ENCODE measurements at places on chromosomes 7 and 10. TPM values are rescaled to one million over a fixed set of nuclear protein-coding genes. Genes with fewer than 3 reads are reported as not detected.

DNA sequence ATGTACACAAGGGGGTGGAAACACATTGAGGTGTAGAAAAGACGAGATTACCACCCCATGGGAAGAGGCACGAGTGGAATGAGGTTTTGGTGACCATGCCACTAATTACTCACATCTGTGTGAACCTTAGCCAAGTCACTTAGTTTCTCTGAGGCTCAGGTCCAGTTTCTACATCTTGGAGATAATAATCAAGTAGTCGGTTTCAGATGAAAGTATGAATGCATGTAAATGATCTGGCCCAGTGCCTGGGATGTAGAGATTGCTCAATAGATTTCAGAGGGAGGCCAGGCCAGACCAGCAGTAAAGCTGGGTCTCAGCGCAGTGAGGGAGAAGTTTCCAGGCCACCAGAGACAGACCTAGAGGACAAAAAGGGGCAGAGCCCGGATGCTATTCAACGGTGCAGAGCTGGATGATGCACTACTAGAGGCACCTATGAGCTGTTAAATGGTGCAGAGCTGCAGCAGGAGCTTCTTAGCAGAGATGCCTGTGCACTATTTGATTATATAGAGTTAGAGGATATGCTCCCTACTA is 725.1 kb downstream of the GRID1 start:
- H3K4me1 ChIP-seq = no peaks in the 10 kb centered on the region
- no peaks in the 10 kb centered on the region for H3K36me3 ChIP-seq
- no peaks in the 10 kb centered on the region for H3K27me3 ChIP-seq
- no peak for DNase-seq
- H3K4me3 ChIP-seq = no peak overlapping the region
- no peak overlapping the region for H3K27ac ChIP-seq

DNA sequence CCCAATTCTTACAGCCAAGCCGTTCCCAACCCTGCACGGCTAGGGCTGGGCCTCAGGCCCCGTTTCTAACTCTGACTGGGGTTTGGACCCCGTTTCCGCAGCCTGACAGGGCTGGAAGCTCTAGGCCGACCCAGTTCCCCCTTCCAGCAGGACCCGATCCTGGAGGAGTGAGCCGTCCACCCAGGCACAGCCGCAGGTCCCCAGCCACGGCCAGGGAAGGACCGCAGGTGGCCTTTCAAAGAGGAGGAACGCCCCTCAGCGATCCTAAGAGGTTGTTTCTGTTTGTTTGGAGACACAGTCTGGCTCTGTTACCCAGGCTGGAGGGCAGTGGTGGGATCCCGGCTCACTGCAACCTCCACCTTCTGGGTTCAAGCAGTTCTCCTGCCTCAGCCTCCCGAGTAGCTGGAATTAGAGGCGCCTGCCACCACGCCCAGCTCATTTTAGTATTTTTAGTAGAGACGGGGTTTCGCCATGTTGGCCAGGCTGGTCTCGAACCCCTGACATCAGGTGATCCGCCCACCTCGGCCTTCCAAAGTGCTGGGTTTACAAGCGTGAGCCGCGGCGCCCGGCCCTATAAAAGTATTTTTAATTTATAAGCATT is 778 bp upstream of the GET4 start:
- peak overlapping the region; percentile 62 for H3K27ac ChIP-seq
- H3K4me1 ChIP-seq = peaks cover 49% of the 10 kb centered on the region
- no peaks in the 10 kb centered on the region for H3K27me3 ChIP-seq

- no peak overlapping the region for H3K27ac ChIP-seq
- H3K4me3 ChIP-seq = no peak overlapping the region
- DNase-seq = no peak
- H3K36me3 ChIP-seq = no peaks in the 10 kb centered on the region
Observed at GRCh38 chr10:111089293-111089692, 12.5 kb downstream of the ADRA2A start.

DNA sequence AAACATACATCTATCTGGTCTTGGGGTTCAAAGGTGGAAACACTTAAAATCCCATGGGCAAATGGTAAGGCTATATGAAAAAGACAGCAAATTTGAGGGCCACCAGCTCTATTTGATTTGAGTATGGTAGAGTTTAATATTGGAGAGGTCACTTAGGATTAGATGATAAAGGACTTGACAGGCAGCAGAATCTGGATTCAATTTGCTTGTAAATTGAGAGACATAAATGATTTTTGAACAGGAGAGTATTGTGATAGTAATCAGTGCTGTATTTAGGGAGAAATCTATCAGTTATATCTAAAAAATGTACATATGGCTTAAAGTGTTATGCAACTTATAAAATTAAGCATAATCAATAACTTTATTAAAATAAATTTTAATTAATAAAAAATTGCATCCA is 155.2 kb downstream of the SEMA3A start:
- H3K27ac ChIP-seq = no peak overlapping the region
- no peaks in the 10 kb centered on the region for H3K4me1 ChIP-seq
- H3K36me3 ChIP-seq = no peaks in the 10 kb centered on the region
- H3K4me3 ChIP-seq = no peak overlapping the region

- DNase-seq = no peak
- H3K36me3 ChIP-seq = no peaks in the 10 kb centered on the region
- no peak overlapping the region for H3K27ac ChIP-seq
- H3K4me1 ChIP-seq = no peaks in the 10 kb centered on the region
Observed at GRCh38 chr10:69303632-69304051, 25.3 kb downstream of the HK1 start.

DNA sequence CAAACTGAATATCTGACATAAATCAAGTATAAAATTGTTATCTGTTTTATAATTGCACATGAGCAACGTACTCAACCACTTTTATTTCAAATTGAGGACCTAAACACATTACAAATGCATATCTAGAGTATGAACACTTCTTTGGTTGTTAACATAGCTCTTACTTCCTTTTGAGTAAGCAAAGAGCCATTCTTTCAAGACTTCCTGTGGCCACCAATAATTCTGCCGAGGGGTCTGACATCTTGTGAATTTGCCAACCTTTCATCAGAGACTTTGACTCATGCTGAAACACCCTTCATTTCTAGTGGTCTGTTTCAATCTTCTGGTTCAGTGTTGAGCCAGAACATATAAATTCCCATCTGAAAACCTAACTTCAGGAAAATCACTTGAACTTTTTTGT is 59.4 kb downstream of the CDK14 start:
- H3K27ac ChIP-seq = no peak overlapping the region
- H3K27me3 ChIP-seq = no peaks in the 10 kb centered on the region
- no peaks in the 10 kb centered on the region for H3K4me1 ChIP-seq
- DNase-seq = no peak

- H3K4me1 ChIP-seq = no peaks in the 10 kb centered on the region
- no peak for DNase-seq
- no peak overlapping the region for H3K4me3 ChIP-seq
- no peaks in the 10 kb centered on the region for H3K36me3 ChIP-seq
Observed at GRCh38 chr10:93006435-93007039, 54.1 kb upstream of the CYP26C1 start.

- no peak for DNase-seq
- no peaks in the 10 kb centered on the region for H3K4me1 ChIP-seq
- H3K27me3 ChIP-seq = peaks cover 13% of the 10 kb centered on the region
- H3K4me3 ChIP-seq = no peak overlapping the region
- no peak overlapping the region for H3K27ac ChIP-seq
Observed at GRCh38 chr7:26590709-26591108, 273.7 kb downstream of the SKAP2 start.

DNA sequence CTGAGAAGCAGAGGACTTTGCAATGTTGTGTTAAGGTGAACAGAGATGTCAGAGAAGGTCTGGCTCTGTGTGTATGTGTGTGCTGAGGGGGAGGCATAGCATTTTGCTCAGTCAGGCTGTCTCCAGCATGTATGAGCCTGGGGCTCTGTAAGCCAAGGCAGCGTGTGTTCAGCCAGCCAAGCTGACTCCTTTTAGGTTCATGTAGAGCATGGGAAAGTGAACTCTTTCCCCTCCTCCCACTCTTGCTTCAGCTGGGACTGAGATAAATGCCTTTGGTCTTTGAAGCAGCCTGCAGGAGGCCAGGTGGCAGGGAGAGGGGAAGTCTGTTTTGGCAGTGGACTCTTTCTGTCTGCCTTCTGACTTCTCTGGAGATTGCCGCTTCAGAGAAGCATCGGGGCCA is 3.8 kb downstream of the SFXN2 start:
- H3K4me3 ChIP-seq = no peak overlapping the region
- H3K4me1 ChIP-seq = peaks cover 29% of the 10 kb centered on the region

Gene RTKN2
- 3.7 TPM for total RNA-seq

Gene CLIP2
- 2.7 TPM for total RNA-seq

Gene LFNG
- 99.8 TPM for total RNA-seq
